Stimulated activated CD8-positive, alpha-beta memory T cell treated with anti-CD3 and anti-CD28 coated beads, Interleukin-4, amount 100 ng/mL, for 4 hours (primary cell): ENCODE measurements at places on chromosomes 1 and 21.

DNA sequence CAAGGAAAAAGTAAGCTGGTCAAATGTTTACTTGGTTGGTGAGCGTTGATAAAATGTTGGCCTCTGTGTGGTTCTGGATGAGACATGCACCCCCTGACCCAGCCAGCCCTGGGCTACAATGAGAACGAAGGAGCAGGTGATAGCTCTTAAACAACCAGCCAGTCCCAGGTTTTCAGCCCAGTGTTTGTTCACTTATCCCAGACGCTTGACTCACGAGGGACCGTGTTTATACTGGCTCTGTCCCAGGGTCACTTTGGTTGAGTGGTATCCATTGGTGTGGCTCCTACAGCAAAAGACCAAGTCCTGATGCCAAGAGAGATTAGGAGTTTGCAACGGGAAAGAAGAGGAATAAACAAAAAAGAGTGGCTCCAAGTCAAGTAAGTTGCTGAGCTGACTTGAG, 86.9 kb downstream of the KCNJ15 start:
- no peak for DNase-seq

DNA sequence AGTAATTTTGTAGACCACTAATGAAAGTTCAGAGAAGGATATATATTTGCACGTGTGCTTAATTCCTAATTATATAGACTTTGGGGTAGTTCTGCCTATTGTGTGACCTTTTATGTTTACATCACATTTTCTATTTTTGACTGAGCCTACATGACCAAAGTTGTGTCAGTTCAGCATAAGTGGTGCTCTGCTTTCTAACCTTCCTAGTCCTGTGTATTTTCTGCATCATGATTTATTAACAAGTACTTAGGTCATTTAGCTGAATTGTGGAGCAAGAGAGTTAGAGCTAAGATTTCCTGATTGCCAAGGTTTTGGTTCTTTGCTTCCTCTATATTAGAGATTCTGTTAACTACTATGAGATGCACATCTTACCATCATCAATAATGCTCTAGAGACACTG, 176.0 kb downstream of the C1orf21 start:
- DNase-seq = no peak

- DNase-seq = no peak
These were observed 1.4 kb downstream of the HLCS start for GRCh38 chr21:36964827-36965719.

DNA sequence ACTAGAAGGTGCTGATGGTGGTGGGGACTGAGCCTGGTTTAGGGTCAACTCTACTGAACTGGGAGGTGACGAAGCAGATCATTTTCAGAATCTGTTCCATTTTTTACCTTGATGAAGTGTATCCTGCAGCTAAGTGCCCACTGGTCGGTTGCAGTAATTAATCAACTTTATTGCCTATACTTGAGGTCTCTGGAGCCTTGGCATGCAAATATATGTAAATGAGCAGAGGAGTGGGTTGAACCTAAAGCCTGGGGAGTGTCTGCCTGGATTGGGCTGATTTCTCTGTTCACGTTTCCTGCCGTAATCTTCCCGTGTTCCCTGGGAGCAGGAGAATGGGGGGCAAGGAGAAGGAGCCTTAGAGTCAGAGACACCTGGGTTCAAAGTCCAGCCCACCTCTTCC, 286.8 kb downstream of the PTPRU start:
- DNase-seq = no peak

DNA sequence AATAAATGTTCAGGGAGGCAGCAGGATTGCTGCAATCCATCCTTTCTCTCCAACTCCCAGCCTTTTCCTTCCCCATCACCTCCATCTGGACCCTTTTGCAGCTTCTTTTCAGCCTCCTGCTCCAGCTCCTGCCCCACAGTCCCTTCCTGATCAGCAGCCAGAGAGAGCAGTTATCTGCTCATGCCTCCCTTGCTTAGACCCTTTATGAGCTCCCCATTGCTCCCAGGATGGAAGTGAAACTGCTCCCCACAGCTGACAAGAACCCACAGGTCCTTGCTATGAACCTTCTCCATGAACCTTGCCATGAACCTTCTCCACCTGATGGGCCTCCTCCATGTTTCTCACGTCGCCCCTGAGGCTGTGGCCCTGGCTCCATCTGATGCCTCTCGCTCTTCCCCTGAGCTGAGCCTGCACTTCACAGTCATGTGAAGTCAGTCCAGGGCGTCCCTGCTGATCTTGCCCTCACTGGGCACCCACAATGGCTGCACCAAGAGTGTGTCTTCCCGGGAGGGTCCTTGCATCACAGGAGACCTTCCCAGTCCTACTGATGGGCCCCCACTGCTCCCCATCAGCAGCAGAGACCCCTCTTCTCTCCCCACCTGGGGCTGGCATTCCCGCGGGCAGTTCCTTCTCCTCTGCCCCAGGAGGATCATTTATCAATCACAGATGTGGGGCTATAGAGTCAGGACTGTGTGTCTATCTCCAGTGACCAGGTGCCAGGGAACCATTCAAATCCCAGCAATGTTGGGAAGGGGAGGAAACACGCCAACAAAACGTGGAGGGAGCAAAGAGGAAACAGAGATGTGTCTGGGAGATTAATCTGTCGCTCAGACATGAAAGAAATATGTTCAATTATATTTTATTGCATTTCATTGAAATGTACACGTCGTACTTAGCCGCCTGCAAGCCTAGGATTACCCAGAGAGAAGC, 73.1 kb downstream of the MATN1 start:
- DNase-seq = no peak

- DNase-seq = no peak
These were observed 501.3 kb downstream of the NUF2 start for GRCh38 chr1:163823017-163823416.

GRCh38 chr1:215744419-215744818, 177.3 kb downstream of the KCTD3 start:
- no peak for DNase-seq

DNA sequence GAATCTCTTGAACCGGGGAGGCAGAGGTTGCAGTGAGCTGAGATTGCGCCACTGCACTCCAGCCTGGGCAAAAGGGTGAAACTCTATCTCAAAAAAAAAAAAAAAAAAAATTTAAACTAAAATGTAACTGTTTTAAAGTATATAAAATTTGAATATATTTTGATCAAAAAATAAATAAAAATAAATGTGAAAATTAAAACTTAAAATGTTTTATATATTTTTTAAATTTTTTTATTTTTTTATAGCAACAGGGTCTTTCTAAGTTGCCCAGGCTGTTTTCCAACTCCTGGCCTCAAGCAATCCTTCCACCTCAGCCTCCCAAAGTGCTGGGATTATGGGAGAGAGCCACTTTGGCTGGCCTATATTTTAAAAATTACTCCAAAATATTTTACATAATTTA, 15.2 kb upstream of the FAM76A start:
- no peak for DNase-seq

- DNase-seq = no peak
These were observed 12.4 kb downstream of the SAMSN1 start for GRCh38 chr21:14533499-14534428.

GRCh38 chr1:110048240-110048639, 13.8 kb downstream of the STRIP1 start:
- no peak for DNase-seq

- no peak for DNase-seq
These were observed 19.8 kb downstream of the PTBP2 start for GRCh38 chr1:96741335-96741734.

DNA sequence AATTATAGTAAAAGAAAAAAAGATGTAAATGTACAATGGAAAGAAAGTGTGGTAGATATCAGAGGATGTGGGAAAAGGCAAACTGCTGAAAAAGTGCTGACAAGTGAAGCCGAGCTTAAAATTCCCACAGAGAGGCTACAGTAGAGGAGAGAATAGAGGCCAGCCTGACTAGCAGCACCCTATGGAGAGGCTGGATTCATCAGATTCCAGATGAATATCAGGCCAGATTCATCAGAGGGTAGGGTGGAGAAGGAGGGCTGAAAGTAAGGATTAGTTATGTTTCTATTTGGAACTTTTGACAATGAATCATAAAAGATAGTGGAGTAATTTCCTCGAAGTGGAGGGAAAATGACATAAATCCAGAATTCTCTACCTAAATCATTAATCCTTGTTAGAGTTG, 60.4 kb upstream of the NEK7 start:
- DNase-seq = no peak

- DNase-seq = no peak
These were observed 44.4 kb downstream of the VAV3 start for GRCh38 chr1:107920561-107920960.

GRCh38 chr1:10437052-10437451, 6.8 kb downstream of the CENPS start:
- DNase-seq = no peak

DNA sequence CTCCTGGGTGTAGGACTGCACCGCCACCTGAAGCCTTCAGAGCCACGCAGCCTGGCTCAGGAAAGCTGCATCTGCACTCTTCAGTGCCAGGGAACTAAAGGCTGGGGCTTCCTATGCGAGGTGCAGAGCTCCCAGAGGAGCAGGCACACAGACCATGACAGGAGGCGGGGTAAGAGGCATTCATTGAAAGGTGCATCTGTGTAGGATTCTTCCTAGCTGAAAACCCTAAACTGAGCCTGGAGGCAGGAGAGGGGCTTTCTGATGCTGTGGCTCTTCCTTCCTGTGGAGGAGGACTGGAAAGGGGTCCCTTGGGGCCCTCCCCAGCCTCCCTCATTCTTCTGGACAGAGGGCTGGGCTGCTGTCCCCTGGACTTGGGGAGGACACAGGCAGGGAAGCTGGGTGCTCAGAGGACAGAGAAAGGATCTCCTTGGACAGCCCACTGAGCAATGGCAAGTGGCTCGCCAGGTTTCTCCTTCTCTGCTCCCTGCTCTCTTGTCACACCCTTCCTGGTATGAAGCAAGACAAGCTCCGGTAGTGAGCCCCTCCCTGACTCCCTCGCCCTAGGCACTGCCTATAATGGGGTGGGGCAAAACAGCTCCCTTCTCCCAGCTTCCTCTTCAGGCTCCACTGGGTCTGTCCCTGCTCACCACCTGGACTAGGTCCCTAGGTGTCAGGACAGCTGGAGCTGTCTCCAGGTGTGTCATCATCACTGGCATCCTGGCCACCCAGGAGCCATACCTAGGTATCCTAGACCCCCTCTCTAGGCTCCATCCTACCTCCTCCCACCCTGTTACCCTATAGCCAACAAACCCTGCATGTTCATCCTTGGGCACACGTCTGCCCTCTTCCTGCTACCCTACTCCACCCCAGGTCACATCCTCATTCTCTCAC, 20.0 kb downstream of the S100A6 start:
- DNase-seq = no peak

GRCh38 chr1:18160290-18160942, 52.8 kb downstream of the IGSF21 start:
- DNase-seq = no peak

- DNase-seq = no peak
These were observed 400.6 kb downstream of the NTNG1 start for GRCh38 chr1:107541412-107541811.
